ENCODE measurements at places on chromosomes 6 and 20. TPM values are rescaled to one million over a fixed set of nuclear protein-coding genes. Genes with fewer than 3 reads are reported as not detected.
A peak's percentile ranks its signal among the peaks of the same experiment; 100 is the strongest.

DNA sequence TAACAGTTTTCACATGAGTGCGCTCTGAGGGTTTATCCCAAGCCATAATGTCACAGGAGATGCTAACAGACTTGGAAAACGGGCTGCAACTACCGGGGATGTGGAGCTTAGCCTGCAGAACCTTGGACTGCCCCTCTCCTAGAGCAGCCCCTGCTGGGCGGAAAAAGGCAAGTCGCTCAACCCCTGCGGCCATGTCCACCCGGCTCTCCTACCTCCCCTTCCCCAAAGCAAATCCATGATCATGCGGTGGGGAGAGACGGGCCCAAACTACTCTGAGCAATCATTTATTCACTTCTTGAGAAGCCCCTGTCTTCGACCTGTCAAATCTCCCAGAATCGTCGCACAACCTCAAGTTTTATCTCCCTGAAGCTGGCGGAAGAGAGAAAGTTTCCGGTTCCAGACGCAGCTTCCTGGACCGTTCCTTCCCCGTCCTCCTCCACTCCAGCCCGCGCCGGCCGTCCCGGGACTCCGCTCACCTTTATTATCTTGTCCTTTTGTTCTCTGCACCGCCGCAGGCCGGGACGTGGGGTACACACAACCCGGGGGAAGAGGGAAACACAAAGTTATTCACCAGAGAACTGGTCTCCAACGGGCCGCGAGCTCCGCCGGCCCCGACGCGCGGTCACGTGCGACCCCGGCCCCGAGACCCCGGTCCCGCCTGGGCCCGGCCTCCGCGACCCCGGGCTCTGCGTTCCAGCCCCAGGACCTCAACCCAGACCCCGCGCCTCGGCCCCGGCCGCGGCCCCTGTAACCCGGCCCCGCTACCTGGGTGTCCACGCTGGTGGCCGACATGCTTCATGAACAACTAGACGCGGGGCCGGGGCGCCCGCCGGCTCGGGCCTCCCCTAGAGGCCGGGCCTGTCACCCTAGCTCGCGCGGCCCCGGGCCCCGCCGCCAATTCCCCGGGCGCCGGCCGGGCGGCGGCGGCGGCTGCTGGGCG lies 560 bp downstream of the YTHDF1 start:
- no peak for DNase-seq
- H3K4me1 ChIP-seq, result peaks cover 24% of the 10 kb centered on the region
- H3K36me3 ChIP-seq, result peaks cover 8% of the 10 kb centered on the region
- H3K27ac ChIP-seq, result peak overlapping the region; percentile 86
- H3K4me3 ChIP-seq, result peak overlapping the region; percentile 69

Gene KLHDC3
- 62.9 TPM for total RNA-seq

Gene ZNF334
- total RNA-seq, result 1.1 TPM

DNA sequence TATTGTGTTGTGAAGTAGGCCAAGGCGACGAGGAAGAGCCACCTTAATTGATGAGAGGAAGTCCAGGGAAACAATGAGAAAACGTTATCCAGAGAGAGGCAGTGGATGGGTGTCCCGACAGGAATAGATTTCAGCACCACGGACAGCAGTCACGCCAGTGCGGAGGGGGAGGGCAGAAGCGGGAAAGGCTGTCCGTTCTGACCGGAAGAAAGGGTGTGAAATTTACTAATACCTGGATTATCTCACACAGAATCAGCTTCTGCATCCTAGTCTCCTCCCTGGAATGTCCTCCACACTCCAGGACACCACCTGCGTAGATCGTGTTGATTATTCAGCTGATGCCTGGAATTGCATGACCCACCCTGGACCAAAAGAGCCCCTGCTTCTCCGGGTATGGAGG lies 7.4 kb upstream of the BPIFA3 start:
- no peaks in the 10 kb centered on the region for H3K27me3 ChIP-seq
- no peak overlapping the region for H3K4me3 ChIP-seq
- no peak for DNase-seq
- H3K36me3 ChIP-seq, result no peaks in the 10 kb centered on the region
- H3K27ac ChIP-seq, result no peak overlapping the region
- H3K4me1 ChIP-seq, result no peaks in the 10 kb centered on the region

DNA sequence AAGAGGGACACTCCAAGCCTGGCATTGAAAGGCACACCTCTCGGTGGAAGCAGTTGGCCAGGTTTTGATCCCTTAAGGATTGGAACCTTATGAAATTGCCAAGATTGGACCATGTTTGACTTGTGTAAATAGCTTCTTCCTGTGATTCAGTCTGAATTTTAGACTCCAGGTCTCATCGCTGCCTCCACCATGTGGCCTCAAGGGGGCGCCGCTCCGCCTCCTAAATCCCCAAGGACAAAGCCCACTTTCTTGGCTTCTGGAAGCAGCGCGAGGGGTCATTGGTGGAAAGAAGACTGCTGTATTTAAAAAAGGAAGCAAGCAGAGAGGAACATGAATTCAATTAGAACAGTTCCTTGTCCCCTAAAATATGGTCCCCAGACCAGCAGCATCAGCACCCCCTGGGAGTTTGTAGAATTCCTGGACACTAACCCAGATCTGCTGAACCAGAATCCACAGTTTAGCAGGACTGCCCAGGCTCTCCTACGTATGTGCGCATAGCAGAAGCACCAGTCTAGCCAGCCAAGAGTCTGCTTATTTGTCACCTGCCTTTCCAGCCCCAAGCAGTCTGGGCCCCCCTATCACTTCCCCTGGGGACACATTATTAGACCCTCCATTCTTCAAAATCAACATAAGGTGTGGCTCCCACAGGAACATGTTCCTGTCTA lies 108.5 kb downstream of the LY86 start:
- H3K36me3 ChIP-seq, result no peaks in the 10 kb centered on the region
- no peak overlapping the region for H3K4me3 ChIP-seq
- H3K27ac ChIP-seq, result peak overlapping the region; percentile 92
- no peak for DNase-seq
- peaks cover 62% of the 10 kb centered on the region for H3K4me1 ChIP-seq

- H3K27ac ChIP-seq, result peak overlapping the region; percentile 85
- DNase-seq, result no peak
- H3K27me3 ChIP-seq, result peaks cover 3% of the 10 kb centered on the region
- H3K36me3 ChIP-seq, result no peaks in the 10 kb centered on the region
- H3K4me3 ChIP-seq, result peak overlapping the region; percentile 25
Measured at GRCh38 chr20:49562311-49563014, 5.5 kb downstream of the PTGIS start.

DNA sequence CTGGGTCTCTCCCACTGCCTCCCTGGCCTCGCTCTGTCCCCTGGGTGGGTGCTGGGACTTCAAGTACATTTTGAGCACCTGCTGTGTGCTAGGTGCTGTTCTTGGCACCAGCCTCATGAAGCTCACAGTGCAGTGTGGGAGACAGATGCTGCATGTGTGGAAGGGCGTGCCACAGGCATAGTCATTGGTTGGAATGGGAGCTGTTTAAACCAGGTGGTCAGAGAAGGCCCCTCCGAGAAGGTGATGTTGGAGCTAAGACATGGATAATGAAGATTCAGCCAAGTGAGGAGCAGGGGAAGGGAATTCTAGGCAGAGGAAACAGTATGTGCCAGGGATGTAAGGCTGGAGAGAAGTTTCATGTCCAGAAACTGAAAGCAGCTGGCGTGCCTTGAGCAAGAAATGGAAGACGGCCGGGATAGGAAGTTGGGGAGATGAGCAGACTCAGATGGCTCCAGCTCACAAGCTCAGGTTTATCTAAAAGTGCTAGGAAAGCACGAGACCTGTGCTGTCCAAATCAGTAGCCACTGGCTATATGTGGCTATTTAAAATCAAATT lies 9.9 kb downstream of the LPIN3 start:
- no peaks in the 10 kb centered on the region for H3K27me3 ChIP-seq
- no peak for DNase-seq
- H3K4me3 ChIP-seq, result no peak overlapping the region

Gene MEI4
- not detected for total RNA-seq

Gene TBXT
- not detected for total RNA-seq

DNA sequence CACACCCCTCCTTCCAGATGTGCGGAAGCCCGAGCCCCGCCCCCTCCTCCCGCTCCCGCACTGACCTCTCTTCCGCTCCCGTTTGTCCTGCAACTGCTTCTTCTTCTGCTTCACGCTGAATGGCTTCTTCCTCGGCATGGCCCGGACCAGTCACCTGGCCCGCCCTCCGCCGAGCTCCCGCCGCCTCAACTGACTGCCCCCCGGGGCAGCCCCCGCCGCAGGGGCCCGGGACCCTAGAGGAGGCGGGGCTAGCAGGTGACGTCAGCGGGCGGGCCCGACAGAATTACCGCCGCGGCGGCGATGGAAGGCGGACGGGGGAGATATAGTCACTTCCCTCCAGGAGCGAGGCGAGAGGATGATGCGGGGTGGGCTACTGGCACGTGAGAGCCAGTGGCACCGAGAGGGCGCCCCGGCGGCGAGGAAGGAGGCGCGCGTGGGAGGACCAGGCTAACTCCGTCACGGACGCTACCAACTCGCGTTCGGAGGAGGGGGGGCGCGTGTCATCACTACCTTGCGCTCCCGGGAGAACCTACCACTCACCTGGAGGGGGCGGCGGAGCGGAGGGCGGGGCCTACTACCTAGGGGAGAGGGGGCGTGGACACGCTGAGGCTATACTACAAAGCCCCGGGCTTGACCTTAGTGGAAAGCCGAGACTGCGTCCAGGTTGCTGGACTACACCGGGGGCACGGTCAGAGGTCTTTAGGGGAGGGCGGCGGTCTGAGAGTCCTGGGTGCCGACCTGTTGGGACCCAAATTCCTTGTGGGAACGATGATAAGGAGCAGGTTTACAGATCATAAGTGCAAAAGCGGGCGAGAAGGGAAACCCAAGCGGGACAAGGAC lies at the start of gene GNL1:
Gene GNL1, minus strand, starts transcription at position 424 of the 840 bp plus-strand sequence. Its CDS starts 286 bp downstream, at position 138.
- peak; percentile 91 for DNase-seq
- peaks cover 14% of the 10 kb centered on the region for H3K36me3 ChIP-seq
- peak within 1 kb of the TSS; percentile 54 for H3K4me3 ChIP-seq
- peak within 1 kb of the TSS; percentile 99 for H3K27ac ChIP-seq
- H3K4me1 ChIP-seq, result peaks cover 20% of the 10 kb centered on the region

GRCh38 chr20:46030284-46031013 lies 1.4 kb downstream of the SLC12A5 start:
- peaks cover 6% of the 10 kb centered on the region for H3K4me1 ChIP-seq
- H3K36me3 ChIP-seq, result no peaks in the 10 kb centered on the region
- H3K4me3 ChIP-seq, result no peak overlapping the region
- DNase-seq, result no peak
- no peak overlapping the region for H3K27ac ChIP-seq
- H3K27me3 ChIP-seq, result peaks cover 39% of the 10 kb centered on the region

Gene LEMD2
- total RNA-seq, result 47.2 TPM

DNA sequence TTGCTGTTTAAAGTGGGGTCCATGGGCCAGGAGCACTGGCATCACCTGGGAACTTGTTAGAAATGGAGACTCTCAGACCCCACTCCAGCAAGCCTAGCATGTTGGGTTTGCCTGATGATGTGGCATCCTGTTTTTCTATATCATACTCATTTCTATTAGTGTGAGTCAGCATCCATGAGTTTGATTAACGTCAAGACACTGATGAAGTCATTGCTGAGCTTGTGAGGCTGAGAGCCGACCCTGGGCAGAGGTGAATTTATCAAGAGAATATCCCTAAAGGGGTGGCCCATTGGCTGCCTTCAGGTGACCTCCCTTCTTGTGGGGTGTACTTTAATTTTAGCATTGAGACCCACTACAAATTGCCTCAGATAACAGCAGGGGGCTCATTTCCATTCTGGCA lies 43.4 kb upstream of the RNF144B start:
- H3K4me3 ChIP-seq, result no peak overlapping the region
- no peaks in the 10 kb centered on the region for H3K36me3 ChIP-seq
- H3K27ac ChIP-seq, result peak overlapping the region; percentile 71
- H3K4me1 ChIP-seq, result peaks cover 3% of the 10 kb centered on the region

Gene CPNE5
- total RNA-seq, result 1.2 TPM

DNA sequence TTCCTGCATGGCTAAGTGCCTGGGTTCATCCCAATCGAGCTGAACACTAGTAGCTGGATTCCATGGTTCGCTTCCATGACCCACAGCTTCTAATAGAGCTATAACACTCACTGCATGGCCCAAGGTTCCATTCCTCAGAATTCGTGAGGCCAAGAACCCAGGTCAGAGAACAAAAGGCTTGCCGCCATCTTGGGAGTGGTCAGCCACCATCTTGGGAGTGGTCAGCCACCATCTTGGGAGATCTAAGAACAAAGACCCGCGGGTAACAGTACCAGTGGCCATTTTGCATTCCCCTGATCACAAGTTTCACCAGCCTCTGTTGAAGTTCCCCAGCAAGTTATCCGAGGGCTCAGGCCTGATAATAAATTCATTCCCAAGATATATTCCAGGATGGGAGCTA lies 179.6 kb downstream of the LMBRD1 start:
- no peaks in the 10 kb centered on the region for H3K4me1 ChIP-seq
- no peak overlapping the region for H3K27ac ChIP-seq
- H3K27me3 ChIP-seq, result no peaks in the 10 kb centered on the region
- no peak for DNase-seq
- H3K36me3 ChIP-seq, result no peaks in the 10 kb centered on the region

Gene SLC22A16
- total RNA-seq, result not detected

DNA sequence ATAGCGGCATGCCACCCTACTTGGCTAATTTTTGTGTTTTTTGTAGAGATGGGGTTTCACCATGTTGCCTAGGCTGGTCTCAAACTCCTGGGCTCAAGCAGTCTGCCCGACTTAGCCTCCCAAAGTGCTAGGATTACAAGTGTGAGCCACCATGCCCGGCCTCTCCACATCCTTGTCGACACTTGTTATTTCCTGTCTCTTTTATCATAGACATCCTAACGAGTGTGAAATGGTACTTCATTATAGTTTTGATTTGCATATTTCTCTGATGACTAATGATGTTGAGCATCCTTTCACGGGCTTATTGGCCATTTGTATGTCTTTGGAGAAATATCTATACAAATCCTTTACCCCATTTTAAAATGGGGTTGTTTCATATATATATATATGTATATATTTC lies 39.0 kb upstream of the ASXL1 start:
- H3K4me1 ChIP-seq, result no peaks in the 10 kb centered on the region
- H3K36me3 ChIP-seq, result no peaks in the 10 kb centered on the region
- no peak overlapping the region for H3K27ac ChIP-seq
- no peak for DNase-seq
- no peak overlapping the region for H3K4me3 ChIP-seq

- no peaks in the 10 kb centered on the region for H3K27me3 ChIP-seq
- H3K4me3 ChIP-seq, result no peak overlapping the region
- H3K36me3 ChIP-seq, result no peaks in the 10 kb centered on the region
Measured at GRCh38 chr20:50844430-50845100, 49.7 kb downstream of the BCAS4 start.

- H3K27ac ChIP-seq, result no peak overlapping the region
- H3K4me3 ChIP-seq, result no peak overlapping the region
- H3K36me3 ChIP-seq, result no peaks in the 10 kb centered on the region
- no peaks in the 10 kb centered on the region for H3K4me1 ChIP-seq
- DNase-seq, result no peak
Measured at GRCh38 chr6:4091941-4092340, 13.0 kb upstream of the FAM217A start.

DNA sequence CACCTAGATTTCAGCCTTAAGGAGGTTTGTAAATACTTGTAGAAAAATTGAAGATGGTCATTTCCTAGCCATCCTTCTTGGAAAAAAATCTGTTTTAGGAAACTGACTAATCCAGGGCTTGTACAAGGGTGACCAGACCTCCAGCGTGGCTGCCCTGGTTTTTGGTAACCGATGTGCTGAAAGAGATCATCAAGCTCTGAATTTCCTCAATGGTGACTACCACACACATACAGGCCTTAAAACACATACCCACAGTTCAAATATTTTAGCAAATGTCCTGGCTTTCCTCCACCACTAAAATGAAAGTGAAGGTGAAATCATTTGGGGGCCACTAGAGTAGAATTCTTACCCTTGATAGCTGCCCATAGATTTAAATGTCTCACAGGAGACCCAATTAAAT lies 215.3 kb upstream of the SUPT3H start:
- H3K4me1 ChIP-seq, result peaks cover 20% of the 10 kb centered on the region
- DNase-seq, result no peak
- no peaks in the 10 kb centered on the region for H3K27me3 ChIP-seq
- H3K27ac ChIP-seq, result no peak overlapping the region
- no peaks in the 10 kb centered on the region for H3K36me3 ChIP-seq
